SIG-M5 (cell line): ENCODE measurements at places on chromosomes 5 and 9.

DNA sequence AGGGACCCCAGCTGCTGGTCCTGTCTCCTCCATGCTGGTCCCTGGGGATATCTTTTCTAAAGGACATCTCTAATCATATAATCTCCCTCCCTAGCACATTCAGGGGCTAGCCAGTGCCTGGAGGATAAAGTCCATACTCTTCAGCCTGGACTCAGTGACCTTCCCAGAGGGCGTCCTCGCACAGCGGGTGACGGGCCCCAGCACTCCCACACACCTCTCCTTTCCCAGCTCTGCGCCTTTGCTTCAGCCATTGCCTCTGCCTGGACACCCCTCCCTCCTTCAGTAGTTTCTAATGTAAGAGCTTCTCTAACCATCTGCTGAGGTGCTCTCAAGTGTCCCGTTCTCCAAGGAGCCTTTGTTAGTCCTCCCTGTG lies 15.2 kb upstream of the TNIP1 start:
- no peak for DNase-seq

GRCh38 chr5:134086943-134087305 lies 27.6 kb upstream of the TCF7 start:
- no peak for DNase-seq

DNA sequence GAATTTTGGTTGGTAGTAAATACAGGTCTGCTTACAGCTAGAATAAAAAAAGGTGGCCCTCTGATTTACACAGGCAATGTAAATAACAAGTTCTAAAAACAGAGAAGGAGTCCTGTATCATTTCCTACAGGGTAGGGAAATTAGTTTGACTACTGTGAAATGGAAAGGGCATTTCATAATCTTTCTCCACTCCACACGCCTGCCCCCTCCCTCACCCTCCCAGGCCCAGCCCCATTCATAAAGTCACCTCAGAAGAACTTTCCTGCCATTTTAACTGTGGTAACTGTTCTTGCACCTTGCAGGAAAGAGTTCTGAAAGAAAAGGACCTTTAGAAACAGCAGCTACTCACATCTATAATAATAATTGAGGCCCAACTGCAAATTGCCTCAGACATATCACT lies 69.7 kb downstream of the MEF2C start:
- no peak for DNase-seq

DNA sequence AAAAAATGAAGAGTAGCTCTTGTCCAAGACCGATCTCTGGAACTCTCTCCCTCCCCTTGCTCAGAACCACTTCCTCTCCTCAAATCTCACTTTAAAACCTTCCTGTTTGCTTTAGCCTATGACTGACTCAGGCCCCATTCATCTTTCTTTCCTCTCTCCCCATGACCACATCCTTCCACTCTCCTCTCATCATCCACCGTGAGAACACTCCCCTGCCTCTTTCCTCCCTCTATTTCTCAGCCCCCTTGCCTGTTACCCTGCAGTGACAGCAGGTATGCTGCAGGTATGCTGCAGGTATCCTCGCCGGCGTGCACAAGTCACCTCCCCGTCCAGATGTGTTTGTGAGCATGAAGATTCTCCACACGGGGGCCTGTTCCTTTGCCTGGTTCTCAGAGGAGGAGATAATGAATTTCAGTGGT lies 505.3 kb downstream of the CCDC171 start:
- DNase-seq = no peak

DNA sequence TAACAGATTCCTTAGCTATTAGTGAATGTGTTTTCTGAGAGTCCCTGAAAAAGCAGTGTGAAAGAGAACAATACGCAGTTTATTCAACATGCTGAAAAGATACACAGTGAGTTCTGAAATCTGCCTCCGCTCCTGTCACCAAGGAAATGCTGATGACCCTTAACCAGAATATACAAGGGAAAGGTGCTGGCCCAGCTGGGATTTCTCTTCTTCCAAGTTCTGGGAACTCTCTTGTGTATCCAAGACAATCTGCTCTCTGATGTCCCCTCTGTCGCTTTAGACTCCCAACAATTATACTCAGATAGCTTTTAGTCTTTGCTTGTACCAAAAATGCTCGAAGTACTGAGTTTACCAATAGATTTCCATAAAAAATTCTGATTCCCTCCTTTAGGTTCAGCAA lies 214.9 kb downstream of the TMEM167A start:
- no peak for DNase-seq

DNA sequence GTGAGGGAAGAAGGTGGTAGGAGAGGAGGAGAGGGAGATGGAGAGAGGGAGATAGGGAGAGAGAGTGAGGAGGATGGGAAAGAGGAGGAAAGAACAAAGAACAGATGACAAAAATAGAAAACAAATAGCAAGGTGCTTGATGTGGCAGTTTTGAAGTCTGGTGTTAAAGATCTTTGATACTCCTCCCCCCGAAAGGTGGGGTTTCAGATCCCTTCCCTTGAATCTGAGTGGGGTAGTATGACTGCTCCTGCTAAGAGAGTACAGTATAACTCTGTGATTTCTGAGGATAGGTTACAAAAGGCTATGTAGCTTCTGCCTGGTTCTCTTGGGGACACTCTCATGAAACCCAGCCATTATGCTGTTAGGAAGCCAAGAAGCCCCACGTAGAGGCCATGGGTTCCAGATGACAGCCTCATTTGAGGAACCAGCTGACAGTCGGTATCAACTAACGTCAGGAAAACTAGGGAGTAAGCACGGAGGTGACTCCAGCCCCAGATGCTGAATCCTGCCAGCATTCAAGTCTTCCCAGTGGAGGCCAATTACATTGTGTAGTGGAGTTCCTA lies 102.1 kb downstream of the FANCC start:
- DNase-seq = no peak

DNA sequence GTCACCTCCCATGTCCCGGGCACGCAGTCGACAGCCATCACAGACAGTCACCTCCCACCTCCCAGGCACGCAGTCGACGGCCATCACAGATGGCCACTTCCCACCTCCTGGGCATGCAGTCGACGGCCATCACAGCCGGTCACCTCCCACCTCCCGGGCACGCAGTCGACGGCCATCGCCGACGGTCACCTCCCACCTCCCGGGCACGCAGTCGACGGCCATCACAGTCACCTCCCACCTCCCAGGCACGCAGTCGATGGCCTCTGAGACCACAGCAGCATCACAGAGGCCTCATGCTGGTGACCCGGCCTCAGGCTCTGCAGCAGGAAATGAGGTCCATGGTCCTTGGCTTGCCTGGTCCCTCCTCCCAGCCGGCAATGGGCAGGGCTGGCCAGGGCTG lies 5.5 kb upstream of the SLC6A19 start:
- no peak for DNase-seq

DNA sequence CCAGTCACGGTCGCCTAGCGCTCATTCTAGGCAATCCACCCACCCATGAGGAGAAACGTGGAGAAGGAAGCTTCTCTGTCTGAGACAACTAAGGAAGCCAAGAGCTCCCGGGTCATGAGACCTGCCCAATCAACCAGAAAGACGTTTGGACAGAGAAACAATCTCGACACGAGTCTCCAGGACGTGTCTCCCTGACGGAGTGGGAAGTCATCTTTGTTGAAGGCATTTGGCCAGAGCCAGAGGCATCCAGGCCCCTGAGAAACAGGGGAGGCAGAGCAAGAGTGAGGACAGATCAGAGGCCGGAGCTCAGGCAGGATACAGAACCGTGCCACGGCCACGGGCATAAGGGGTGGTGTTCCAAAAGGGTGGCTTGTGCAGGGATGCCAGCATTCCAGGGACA lies 479.0 kb downstream of the SPATA31A7 start:
- no peak for DNase-seq

- no peak for DNase-seq
Measured at GRCh38 chr9:91001146-91001611, 199.6 kb downstream of the SYK start.

DNA sequence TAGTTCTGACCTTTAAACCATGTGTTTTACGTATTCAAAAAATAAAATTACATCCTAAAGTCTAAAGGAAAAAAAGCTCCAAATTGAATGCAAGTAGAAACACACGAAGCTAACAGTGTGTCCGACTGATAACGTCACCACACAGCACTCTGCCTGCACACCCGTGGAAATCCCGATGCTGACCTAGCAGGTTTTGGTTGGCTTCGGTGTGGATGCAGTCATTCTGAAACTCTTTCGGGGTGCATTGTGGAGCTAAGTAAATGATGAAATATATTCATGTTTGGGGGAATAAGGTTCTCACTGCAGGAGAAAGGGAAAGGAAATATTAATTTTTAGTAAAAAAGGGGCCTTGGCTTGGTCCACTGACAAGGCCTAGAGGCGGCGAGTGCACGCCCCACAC lies 2.0 kb downstream of the RASGEF1C start:
- DNase-seq = no peak

DNA sequence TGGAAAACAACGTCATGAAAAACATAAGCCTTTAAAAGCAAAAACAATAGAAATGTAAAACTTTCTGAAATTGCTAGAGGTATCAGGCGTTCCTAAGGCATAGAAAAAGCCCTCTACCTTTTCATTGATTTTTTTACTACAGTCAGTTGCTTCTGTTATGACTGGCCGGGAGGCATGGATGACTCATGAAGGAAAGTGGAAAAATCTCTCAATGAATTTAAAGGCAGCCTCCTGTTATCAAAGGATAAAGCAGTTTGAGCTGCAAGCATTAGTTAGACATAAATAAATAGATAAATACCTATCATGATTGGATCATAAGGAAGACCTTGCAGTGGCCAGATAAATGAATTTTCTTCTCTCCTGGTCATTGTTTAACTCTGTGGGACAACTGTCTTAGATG lies 281.6 kb downstream of the MAST4 start:
- DNase-seq = no peak

GRCh38 chr9:130918826-130919558 lies 20.1 kb downstream of the FIBCD1 start:
- no peak for DNase-seq

GRCh38 chr9:111438541-111439235 lies 45.5 kb downstream of the ECPAS start:
- no peak for DNase-seq

GRCh38 chr5:115457571-115457970 lies 87.0 kb downstream of the FEM1C start:
- no peak for DNase-seq

DNA sequence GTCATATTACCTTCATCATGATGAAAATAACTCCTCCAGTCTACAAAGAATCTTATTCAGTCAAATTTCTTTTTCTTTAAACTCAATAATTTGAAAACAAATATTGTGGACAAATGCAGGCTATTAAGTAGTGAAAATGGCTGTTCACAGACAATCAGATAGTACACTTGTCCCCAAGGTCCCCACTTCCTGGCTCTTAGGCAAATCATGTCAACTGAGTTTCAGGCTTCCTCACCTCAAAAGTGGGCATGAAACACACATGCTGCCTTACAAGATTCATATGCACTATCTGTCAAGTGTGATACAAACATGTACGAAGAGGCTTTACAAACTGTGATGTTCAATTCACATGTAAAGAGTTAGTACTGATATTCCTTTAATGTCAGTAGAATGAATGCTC lies 385.2 kb upstream of the SEMA6A start:
- no peak for DNase-seq

DNA sequence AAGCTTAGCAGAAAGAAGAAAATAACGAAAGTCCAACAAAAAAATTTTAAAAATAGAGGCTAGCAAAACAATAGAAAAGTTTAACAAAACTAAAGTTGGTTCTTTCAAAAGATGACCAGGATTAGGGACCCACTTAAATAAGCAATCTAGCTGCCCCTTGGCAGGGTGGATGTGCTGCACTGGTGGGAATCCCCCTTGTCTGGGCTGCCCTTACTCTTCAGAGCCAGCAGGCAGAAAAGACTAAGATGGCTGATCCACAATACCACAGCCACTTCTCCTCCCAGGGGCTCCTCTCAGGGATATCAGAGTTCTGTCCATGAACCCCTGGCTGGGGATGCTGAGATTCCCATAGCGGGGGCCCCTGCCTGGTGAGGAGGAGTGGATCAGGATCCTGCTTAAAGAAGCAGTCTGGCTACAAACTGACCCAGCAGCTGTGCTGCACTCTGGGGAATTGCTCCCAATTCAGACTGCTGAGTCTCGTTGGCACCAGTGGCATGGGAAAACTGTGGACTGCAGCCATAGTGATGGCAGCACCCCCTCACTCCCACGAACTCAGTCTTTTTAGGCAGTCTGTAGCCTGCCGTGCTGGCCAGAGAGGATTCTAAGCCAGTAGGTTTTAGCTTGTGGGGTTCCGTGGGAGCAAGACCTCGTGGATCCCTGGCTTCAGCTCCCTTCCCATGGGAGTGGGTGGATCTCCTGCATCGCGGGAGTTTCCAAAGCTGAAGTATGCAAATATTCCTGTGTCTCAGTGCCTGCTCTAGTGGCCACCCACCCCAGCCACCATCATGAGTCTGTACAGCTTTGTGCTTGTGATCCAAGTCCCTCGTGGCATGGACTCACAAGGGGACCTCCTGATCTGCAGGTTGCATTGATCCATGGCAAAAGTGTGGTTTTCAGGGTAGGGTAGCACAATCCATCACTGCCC lies 2.9 kb upstream of the INSL6 start:
- no peak for DNase-seq

DNA sequence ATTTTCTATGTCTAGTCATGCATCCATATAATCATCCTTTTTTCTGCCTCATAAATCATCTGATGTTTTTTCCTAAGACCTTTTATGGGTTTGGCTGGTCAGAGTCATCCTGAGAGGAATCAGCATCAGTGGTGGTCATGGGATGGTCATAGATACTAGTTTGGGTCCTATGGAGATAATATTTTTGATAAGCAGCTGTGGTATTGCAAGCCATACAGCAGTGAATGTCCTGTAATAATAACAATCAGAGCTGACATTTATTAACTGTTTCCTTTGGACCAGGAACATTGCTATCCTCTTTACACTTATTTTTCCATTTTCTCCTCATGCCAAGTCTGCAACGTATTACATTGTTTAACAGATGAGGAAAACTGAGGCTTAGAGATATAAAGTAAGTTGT lies 83.1 kb downstream of the TEX10 start:
- DNase-seq = no peak
